ENCODE measurements at places on chromosomes 5 and 9. TPM values are rescaled to one million over a fixed set of nuclear protein-coding genes. Genes with fewer than 3 reads are reported as not detected.

Gene ITGA1
- total RNA-seq: 2.6 TPM

Gene GABRA1
- total RNA-seq: not detected

Gene BTNL3
- total RNA-seq: not detected

Gene TMEM215
- not detected for total RNA-seq

Gene ADGRV1
- total RNA-seq: not detected

Gene PCDHGB4
- total RNA-seq: not detected

Gene PDGFRB
- 3.6 TPM for total RNA-seq

Gene GOLGA1
- 19.3 TPM for total RNA-seq

Gene LCNL1
- 0.67 TPM for total RNA-seq

- no peaks in the 10 kb centered on the region for H3K36me3 ChIP-seq
- no peak overlapping the region for H3K4me3 ChIP-seq
- no peaks in the 10 kb centered on the region for H3K4me1 ChIP-seq
Observed at GRCh38 chr5:74303578-74303977, 336.9 kb downstream of the ENC1 start.

DNA sequence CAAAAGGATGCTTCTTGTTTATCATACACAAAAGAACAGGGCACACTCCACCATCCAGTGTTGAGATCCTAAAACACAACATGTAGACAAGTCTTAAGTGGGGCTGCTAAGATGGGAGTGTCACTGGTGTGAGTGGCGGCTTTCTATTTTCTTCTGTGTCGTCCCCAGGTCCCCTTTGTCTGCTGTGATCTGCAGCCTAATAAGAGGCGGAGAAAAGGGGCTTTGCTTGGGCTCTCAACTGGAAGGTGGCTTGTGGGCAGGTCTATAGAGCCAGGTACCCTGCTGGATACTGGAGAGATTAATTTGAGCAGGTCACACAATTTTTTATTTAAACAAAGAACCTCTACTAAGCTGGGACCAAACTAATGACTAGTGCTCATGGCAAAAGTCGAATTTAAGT is 126.1 kb upstream of the SAP30L start:
- peaks cover 2% of the 10 kb centered on the region for H3K4me1 ChIP-seq
- H3K27me3 ChIP-seq: no peaks in the 10 kb centered on the region
- peaks cover 5% of the 10 kb centered on the region for H3K36me3 ChIP-seq

DNA sequence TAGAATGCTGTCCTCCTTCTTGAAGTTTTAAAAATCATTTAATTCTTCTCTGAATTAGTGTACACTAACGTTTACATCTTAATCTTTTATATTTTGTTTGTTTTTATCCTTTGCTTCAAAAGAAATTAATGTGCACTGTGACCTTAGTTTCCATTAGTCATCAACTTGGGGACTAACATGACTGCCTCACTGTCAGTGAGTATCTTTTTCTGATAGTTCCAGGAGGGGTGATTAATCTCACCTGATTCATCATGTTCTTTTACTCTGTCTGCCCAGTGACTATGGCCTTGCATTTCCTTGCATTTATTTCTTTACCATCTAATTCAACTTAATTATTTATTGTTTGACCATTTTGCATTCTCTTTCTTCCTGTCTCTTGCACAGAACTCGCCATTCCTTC is 33.4 kb upstream of the NR3C1 start:
- H3K27me3 ChIP-seq: peaks cover 3% of the 10 kb centered on the region
- DNase-seq: no peak
- no peak overlapping the region for H3K4me3 ChIP-seq
- peak overlapping the region; percentile 11 for H3K27ac ChIP-seq
- no peaks in the 10 kb centered on the region for H3K36me3 ChIP-seq

- no peak overlapping the region for H3K27ac ChIP-seq
- DNase-seq: no peak
- H3K27me3 ChIP-seq: no peaks in the 10 kb centered on the region
- no peaks in the 10 kb centered on the region for H3K36me3 ChIP-seq
- no peak overlapping the region for H3K4me3 ChIP-seq
- no peaks in the 10 kb centered on the region for H3K4me1 ChIP-seq
Observed at GRCh38 chr9:17795744-17796143, 216.9 kb downstream of the SH3GL2 start.

DNA sequence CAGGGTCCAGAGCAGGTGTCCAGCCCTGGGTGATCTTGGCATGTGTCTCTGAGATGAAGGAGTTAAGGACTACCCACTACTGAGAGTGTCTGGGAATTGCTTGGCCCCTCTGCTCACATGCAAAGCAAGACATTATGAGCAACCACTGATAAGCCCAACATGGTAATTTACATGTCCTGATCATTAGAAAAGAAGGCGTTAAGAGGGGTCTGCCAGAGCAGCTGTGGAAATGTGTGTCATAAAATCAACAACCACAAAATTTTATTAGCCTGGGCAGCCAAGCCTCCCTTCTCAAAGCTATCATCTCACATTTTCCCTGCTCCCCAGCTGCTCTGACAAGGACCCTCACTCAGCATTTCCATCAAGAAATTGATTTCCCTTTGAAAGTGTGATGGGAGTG is 351.0 kb downstream of the SPOCK1 start:
- H3K27me3 ChIP-seq: no peaks in the 10 kb centered on the region
- H3K4me3 ChIP-seq: no peak overlapping the region
- DNase-seq: no peak

DNA sequence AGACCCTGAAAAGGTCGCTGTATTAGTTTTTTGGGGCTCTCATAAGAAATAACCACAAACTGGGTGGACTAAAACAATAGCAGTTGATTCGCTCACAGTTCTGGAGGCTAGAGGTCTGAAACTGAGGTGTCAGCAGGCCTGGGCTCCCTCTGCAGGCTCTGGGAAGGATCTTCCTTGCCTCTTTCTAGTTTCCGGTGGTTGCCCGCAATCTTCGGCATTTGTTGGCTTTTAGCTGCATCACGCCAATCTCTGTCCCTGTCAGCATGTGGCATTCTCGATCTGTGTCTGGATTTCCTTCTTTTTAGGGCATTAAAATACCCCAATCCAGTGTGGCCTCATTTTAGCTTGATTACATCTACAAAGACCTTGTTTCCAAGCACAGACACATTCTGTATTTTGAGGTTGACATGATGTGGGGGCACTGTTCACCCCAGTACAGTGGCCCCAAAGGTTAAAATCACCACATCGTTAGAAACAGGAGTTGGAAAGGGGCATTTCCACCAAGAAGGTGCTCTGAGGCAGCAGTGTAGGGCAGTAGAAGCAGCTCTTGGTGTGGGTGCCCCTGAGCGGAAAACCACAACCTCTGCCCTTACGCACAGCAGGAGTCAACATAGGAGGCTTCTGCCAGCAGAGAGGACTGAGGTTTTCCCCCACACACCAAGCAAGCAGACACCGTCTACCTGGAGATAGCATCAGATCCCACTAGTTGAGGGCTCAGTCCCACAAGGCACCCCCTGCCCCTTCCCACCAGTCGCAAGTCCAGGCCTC is 13.5 kb downstream of the ZNF79 start:
- H3K4me1 ChIP-seq: peaks cover 11% of the 10 kb centered on the region
- H3K27ac ChIP-seq: peak overlapping the region; percentile 66
- DNase-seq: no peak
- H3K4me3 ChIP-seq: no peak overlapping the region

- DNase-seq: no peak
- no peak overlapping the region for H3K4me3 ChIP-seq
- H3K27me3 ChIP-seq: peaks cover 7% of the 10 kb centered on the region
- H3K27ac ChIP-seq: no peak overlapping the region
- no peaks in the 10 kb centered on the region for H3K4me1 ChIP-seq
Observed at GRCh38 chr9:76898786-76899185, 7.1 kb downstream of the PRUNE2 start.

DNA sequence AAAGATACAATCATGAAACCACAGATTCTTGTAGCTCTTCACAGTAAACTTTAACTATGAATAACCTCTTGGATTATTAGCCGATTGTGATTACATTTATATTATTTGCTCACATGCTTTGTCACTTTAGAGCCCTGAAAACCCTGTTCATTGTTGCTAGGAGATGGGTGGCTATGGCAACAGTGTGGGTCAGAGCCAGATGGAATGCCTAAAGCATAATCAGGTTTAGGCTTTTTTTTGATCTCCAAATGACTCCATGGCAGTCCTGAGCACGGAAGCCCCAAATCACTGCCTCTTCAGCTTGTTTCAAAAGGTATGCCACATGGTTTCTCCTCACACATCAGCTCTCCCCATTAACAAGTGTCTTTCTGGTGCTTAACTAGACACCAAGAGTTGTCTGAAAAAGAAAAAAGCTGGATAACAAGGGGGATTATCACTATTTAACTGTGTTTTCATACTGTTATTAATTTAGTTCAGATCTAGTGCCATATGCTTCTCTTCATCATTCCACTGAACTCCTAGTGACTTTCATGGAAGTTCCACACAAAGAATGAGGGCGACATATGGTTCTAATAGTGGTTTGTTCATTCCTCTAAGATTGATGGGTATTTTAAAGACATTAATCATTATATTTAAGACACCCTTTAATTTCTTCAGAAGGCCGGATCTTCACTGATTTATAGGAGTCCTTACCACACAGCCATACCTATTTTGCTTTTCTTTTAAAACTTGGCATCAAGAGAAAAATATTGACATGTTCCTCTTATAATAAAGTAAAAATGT is 88.8 kb upstream of the PAM start:
- no peaks in the 10 kb centered on the region for H3K4me1 ChIP-seq
- H3K27ac ChIP-seq: no peak overlapping the region
- H3K27me3 ChIP-seq: peaks cover 8% of the 10 kb centered on the region
- DNase-seq: no peak
- no peak overlapping the region for H3K4me3 ChIP-seq
- H3K36me3 ChIP-seq: no peaks in the 10 kb centered on the region

GRCh38 chr5:57600321-57600720 is 117.7 kb upstream of the ACTBL2 start:
- H3K27ac ChIP-seq: no peak overlapping the region
- peaks cover 3% of the 10 kb centered on the region for H3K27me3 ChIP-seq
- H3K4me1 ChIP-seq: peaks cover 5% of the 10 kb centered on the region
- H3K4me3 ChIP-seq: no peak overlapping the region
- no peaks in the 10 kb centered on the region for H3K36me3 ChIP-seq
- DNase-seq: no peak

- no peak overlapping the region for H3K27ac ChIP-seq
- no peak overlapping the region for H3K4me3 ChIP-seq
- DNase-seq: no peak
- H3K36me3 ChIP-seq: no peaks in the 10 kb centered on the region
- H3K4me1 ChIP-seq: no peaks in the 10 kb centered on the region
Observed at GRCh38 chr5:153752890-153753289, 262.4 kb downstream of the GRIA1 start.

- peak; percentile 18 for DNase-seq
- H3K27ac ChIP-seq: peak overlapping the region; percentile 94
- H3K36me3 ChIP-seq: peaks cover 22% of the 10 kb centered on the region
- H3K4me3 ChIP-seq: peak overlapping the region; percentile 85
- no peaks in the 10 kb centered on the region for H3K27me3 ChIP-seq
Observed at GRCh38 chr5:159208514-159209437, 577 bp downstream of the RNF145 start.

- H3K36me3 ChIP-seq: peaks cover 7% of the 10 kb centered on the region
- H3K4me1 ChIP-seq: peaks cover 12% of the 10 kb centered on the region
- no peak overlapping the region for H3K27ac ChIP-seq
- H3K4me3 ChIP-seq: no peak overlapping the region
Observed at GRCh38 chr9:114769624-114770023, 36.2 kb downstream of the TNFSF15 start.

GRCh38 chr9:84702471-84702870 is 32.9 kb downstream of the NTRK2 start:
- H3K27me3 ChIP-seq: no peaks in the 10 kb centered on the region
- no peak overlapping the region for H3K4me3 ChIP-seq
- no peaks in the 10 kb centered on the region for H3K4me1 ChIP-seq
- H3K27ac ChIP-seq: no peak overlapping the region
- H3K36me3 ChIP-seq: no peaks in the 10 kb centered on the region
